ENCODE measurements at places on chromosomes 1 and 21.
A peak's percentile ranks its signal among the peaks of the same experiment; 100 is the strongest.

DNA sequence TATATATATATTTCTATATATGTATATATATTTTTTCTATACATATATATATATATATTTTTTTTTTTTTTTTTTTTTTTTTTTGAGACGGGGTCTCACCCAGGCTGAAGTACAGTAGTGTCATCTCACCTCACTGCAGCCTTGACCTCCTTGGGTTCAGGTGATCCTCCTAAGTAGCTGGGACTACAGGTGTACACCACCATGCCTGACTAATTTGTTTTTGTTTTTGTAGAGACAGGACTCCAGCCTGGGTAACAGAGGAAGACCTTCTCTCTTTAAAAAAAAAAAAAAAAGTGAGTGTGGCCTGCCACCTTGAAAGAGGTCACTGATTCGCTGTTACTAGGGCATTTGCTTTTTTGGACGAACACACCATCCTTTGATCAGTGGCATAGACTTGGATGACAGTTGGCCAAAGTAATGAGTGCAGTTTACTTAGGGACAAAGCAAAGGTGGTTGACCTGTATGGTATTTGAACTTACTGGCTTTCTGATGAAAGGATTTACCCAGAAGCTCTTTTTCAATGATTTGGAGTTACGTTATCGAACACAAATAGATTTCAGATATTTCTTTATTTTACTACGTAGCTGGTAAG lies 10.8 kb downstream of the SLC25A33 start:
- DNase-seq, result no peak

GRCh38 chr1:198440842-198441241 lies 99.6 kb downstream of the ATP6V1G3 start:
- no peak for DNase-seq

DNA sequence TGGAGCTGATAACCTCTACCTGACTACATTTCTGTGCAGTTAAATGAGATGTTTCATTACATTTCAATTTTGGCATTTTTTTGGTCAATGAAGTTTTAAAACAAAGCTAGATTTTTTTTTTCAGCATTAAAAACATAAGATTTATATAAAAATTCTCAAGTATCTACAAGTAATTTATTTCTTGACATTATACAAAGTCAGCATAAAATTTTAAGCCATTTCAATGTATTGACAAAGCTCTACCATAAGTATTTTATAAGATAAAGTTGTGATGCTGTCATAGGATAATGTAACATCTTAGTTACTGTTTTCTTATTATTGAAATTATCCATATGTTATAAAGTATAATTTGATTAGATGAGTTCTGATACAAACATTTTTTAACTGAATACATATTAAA lies 351.6 kb downstream of the PTBP2 start:
- no peak for DNase-seq

DNA sequence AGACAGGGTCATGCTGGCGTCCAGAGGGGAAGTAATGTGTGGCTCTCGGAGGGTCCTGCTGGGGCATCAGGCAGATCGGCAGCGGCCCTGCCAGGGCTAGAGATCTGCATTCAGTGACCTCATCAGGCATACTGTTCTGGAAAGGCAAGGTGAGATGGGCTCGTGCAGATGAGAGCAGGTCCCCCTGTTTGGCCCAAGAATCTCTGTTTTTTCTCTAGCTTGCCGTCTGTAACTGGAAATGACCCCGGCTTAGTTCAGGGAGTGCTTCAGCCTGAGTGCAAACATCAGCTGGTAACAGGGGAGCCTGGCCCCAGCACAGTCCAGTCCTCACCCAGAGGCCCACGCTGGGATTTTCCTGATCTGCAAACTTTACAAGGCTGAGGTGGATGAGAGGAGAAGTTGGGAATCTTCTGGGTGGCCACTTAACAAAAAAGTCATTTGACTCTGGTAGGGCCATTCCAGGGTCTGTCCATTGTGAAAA lies 2.1 kb downstream of the FAM163A start:
- DNase-seq, result no peak

DNA sequence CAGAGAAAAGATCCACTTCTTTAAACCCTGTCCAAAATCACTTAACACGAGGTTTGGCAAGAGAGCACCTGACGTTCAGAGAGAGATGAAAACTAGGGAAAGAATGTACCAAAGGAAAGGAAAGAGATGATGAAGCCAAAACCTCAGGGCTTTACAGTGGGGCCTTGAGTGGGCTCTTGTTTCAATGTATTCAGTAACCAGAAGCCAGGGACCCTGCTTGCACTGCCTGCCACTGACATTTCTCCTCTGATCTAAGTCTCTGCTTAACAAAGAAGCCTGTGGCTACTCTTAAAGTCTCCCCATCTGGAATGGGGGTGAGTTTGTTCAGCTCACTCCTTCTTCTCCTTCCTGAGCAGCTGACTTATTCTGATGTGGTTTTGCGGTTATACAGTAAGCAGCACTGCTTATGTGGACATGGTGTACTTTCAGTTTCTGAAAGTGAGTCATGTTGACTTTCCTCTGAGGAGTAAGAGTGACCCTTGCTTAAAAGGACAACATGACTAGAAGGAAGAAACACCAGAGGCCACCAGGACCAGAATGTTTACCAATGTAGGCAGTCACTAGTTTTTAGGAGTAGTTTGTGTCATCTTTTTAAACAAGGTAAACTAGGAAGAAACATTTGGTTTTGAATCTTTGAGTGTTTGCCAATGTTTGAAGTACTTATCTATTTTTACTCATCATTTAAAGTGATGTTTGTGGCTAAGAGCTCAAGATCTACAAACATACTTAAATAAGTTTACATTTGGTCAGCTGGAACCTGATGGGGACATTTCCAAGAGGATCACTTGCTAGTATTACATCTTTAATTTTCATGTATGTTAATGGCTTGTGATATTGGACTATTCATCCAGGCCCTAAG lies 87.4 kb downstream of the FASLG start:
- DNase-seq, result no peak

GRCh38 chr1:85661767-85662166 lies 46.5 kb downstream of the ZNHIT6 start:
- no peak for DNase-seq

DNA sequence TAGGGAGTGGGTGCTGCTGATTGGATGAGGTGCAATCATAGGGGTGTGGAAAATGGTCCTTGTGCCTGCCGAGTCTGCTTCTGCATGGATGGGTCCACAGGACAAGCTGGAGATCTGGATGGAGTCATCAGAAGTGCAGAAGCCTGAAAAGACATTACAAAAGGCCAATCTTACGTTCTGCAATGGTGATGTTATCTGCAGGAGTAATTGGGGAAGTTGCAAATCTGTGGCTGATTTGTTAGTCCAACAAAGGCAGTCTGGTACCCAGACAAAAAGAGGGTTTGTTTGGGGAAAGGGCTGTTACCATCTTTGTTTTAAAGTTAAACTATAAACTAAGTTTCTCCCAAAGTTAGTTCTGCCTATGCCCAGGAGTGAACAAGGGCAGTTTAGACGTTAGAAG lies 166.5 kb downstream of the PGBD5 start:
- DNase-seq, result no peak

DNA sequence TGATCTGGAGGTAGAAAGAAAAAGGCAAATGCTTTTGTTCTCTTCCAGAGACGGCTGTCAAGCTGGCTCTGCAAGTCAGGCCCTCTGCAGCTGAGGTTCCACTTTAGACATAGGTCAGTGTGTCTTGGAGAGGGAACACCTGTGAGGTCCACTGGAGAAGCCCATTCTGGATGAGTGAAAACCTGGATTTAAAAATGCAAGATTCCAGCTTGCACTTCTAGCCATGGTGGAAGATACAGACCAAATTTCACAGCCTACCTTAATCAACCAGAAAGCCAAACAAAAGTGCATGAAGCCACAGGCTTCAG lies 35.0 kb downstream of the AGPAT3 start:
- DNase-seq, result no peak

GRCh38 chr1:67619080-67619479 lies 65.9 kb upstream of the GADD45A start:
- no peak for DNase-seq

DNA sequence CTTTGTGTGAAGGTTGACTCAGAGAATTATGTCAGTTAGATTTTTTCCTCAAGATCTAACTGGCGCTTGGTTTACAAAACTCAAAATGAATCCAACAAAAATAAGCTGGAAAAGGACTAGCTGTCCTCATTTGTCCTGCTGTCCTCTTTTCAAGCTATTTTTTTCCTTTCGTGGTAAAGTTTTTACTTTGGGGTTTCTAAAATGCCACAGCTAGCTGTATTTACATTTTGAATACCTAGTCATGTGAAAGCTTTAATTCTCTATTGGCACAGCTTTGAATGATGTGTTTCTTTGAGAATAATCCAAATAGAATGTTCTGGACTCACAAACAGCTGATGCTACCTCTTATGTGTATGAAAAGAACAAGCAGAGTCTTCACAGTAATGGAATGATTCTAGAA lies 673.6 kb upstream of the NR5A2 start:
- no peak for DNase-seq

- DNase-seq, result no peak
Measured at GRCh38 chr1:25096307-25097150, 135.8 kb downstream of the SYF2 start.

- no peak for DNase-seq
Measured at GRCh38 chr1:232047473-232047872, 420.9 kb downstream of the DISC1 start.

DNA sequence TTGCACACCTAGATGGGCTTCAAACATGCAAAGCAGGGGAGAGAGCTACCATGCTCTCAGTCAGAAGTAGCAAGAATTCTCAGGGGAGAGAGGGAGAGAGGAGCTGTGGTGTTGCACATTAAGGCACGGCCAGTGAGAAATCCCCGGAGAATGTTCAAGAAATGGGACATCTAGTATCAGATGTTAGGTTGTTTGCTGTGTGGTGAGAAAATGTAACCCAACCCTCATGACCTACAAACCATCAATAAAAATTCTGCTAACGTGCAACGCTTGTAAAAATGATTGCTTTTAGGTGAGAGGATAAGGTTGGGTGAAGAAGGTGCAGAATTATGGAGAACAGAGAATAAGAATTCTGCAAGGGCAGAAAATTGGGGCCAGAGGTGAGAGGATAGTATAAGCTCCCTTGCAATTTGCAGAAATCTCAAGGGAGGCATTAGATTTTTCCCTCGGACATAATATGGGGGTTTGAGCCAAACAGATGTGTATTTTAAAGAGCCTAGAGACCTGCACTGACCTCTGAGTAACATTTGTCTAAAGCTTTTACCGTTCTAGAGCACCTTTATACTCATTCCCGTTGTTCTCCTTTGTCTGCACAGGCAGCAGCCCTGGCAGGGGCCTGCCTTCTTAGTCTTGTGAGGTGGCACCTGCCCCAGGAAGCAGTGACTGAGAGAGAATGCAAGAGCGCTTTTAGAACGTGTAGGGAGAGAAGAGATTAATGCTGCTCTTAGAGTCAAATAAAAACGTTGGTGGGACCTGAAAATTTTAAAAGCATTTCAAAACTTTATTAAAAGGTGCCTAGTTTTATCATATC lies 25.4 kb upstream of the KIAA0040 start:
- DNase-seq, result no peak

DNA sequence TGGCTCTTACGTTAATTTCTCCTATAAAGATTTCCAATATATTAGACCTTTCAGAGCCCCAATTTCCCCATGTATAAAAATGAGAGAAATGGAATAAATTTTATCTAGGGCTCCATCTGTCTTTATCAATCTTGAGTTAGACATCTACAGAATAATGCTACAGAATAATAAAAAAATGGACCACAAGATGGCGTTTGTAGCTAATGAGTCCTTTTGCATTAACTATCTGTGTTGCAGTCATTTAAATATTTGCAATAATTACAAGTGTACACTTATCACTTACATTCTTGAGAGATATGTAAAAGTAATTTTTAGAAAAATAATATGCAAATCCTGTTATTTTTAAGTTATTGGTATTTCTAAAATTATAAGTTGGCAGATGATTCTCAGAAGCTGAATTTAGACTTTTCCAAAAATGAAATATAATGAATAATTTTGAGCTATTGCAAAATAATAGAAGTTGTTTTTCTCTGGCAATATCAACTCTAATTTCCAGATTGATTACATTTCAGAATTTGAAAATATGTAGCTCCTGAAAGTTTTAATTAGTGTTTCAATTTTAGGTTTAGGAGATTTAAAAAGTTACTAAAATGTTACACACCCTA lies 87.7 kb downstream of the SNX7 start:
- no peak for DNase-seq

- DNase-seq, result no peak
Measured at GRCh38 chr1:222026280-222026679, 284.4 kb upstream of the DUSP10 start.

GRCh38 chr21:45211661-45212060 lies 76.0 kb downstream of the POFUT2 start:
- DNase-seq, result no peak

GRCh38 chr1:25543425-25544242 lies at the start of gene LDLRAP1:
Gene LDLRAP1 (plus strand): TSS chr1:25543606. CDS start chr1:25543699, 93 bp downstream.
- DNase-seq, result peak; percentile 82

DNA sequence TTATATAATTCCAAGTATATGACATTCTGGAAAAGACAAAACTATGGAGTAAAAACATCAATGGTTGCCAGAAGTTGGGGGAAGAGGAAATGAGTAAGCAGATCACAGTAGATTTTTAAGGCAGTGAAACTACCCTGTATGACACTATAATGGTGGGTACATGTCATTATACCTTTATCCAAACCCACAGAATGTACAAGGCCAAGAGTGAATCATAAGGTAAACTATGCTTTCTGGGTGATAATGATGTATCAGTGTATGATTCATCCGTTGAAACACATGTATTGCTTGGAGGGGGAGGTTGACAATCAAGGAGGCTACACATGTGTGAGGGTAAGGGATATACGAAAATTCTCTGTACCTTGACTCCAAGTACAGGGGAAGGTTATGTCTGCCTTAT lies 862.7 kb downstream of the PLA2G4A start:
- DNase-seq, result no peak

GRCh38 chr1:91511386-91511785 lies 10.7 kb downstream of the CDC7 start:
- DNase-seq, result no peak

DNA sequence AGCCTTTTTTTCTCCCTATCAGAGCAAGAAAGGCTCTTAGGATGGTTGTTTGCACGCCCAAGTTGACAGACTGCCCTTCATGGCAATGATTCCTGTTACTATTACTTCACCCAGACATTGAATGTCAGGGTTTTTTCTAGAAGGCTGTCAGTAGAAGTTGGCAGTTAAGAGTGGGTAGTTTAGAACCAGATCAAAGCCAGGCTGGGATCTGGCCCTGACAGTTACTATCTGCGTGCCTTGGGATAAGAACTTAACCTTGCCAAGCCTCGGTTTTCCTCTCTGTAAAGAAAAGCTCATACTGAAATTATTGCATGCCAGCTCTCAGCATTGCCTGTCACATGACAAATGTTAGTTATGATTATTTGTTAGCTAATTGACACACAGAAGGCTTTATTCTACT lies 58.7 kb upstream of the PPP2R5A start:
- DNase-seq, result no peak

GRCh38 chr21:28746166-28746565 lies 246.5 kb downstream of the LTN1 start:
- no peak for DNase-seq

GRCh38 chr21:42653231-42654061 lies at the start of gene PDE9A:
Gene PDE9A (plus strand): TSS chr21:42653621. CDS start chr21:42653815, 194 bp downstream.
- DNase-seq, result peak; percentile 38

DNA sequence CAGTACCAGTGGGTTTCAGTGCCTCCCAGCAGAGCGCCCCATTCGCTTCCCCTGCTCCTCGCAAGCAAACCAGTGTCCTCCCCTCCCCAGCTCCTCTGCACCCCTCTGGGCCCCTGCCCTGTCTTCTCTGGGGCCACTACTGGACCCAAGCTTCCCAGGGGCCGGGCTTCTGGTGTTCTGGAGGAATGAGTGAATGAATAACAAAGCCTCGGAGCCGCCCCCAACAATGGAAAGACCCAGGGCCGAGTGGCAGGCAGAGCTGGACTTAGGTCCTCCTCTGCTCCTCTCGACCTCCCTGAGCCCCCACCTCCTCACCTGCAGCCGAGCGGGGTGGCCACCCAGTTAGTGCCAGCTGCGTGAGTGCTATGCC lies 37.6 kb downstream of the MATN1 start:
- DNase-seq, result no peak

Data from activated T-cell treated with anti-CD3 and anti-CD28 coated beads, Interleukin-2, amount 50 U/mL, for 48 hours (primary cell).